Colonic mucosa (tissue), 4 donors: ENCODE measurements at places on chromosomes 2 and 18. TPM values are rescaled to one million over a fixed set of nuclear protein-coding genes. Genes with fewer than 3 reads are reported as not detected.

DNA sequence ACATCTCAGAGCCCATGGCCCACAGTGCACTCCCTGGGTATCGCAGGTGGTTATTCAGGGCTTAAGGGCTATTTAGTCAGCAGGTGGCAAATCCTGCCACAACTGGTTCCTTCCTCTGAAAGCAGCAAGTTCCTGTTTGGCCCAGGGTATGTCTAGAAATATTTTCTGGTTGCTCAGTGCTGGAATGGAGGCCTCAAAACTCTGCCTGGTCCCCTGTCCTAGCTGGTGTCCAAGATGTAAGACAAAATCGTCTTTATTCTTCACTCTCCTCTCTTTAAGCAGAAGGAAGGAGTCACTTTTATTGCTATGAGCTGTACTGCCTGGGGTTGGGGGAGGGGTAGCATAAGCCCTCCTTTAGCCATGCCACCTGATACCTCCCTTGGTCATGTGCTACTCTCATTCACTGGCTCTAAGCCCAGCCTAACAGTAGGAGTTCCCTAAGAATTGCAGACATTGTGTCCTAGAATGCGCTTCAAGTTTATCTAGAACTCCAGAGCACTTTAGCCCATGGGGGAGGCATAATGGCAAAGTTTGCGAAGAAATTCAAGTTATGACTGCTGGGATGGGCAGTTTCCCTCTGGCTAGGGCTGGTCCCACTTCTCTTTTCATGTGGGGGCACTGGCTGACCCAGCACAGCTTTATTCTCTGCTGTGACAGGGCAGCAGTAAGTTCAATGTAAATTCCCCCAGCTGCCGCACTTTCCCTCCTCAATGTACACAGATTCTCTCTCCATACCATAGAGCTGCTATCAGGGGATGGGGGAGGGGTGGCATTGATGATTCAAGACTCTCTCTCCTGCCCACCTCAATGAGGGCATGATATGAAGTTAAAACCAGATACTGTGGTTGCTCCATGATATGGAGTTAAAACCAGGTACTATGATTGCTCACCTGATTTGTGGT lies 27.1 kb upstream of the CWC22 start:
- no peak for DNase-seq

TRIP12 gene
- total RNA-seq = 180 TPM

GRCh38 chr2:46556681-46557289 lies 77.4 kb downstream of the TMEM247 start:
- DNase-seq = no peak

DNA sequence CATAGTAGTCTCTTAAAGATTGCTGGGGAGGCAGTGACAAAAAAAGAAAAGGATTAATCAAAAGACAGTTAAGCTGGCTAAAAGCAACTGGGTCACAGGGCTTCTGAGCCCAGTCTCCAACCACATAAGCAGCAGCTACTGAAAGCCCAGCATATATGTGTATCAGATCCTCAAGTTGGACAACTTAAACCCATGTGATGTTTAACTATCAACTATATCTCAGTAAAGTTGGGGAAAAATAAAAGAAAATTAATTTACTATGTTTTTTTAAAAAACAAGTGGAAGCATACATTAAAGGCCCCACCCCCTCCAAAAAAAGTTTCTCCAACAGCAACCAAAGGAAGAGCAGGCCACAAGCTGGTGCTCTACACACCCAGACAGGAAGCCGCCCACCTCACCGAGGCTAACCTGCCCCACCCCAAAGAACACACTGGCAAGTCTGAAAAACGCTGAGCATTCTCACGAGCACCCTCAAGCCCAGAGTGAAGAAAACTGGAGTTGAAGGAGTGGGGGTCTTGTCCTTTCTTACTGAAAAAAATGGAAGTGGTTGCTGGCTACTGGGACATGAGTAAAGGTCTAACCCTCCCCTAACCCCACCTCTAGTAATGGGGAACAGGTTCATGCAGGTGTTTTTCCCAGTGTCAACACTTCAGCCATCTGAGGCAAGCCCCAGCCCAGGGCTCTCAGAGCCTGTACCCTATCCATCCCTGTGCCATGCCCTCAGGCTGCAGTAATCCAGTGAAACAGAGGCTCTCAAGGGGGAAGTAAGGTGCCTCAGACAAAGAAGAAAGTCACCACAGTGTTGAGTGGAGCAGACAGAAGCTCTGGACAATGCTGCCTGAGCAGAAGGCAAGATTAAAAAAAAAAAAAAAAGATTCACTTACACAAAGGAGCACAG lies 106.3 kb downstream of the GYPC start:
- DNase-seq = no peak

DNA sequence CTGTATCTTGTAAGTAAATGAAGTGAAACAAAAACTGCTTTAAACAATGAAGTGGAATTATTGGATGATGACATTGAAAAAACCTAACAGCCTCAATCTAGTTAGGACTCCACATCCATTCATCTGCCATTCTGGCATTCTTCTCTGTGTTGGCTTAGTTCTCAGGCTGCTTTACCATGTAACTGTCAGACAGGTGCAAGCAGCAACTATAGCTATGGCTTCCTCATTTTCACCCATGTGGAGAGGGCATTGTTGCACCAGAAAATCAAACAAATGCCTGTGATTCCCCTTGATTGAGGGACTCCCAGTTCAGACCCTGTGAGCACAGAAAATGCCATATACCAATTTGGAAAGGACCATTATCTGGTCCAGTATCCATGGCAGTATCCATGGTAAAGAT lies 129.5 kb upstream of the NYAP2 start:
- DNase-seq = no peak

FNDC4 gene
- total RNA-seq = 1.1 TPM

- peak; percentile 58 for DNase-seq
These were observed 886 bp downstream of the PRKCE start for GRCh38 chr2:45652090-45653031.
